Activated CD8-positive, alpha-beta memory T cell treated with anti-CD3 and anti-CD28 coated beads for 24 hours (primary cell): ENCODE measurements at places on chromosomes 12 and 14.

DNA sequence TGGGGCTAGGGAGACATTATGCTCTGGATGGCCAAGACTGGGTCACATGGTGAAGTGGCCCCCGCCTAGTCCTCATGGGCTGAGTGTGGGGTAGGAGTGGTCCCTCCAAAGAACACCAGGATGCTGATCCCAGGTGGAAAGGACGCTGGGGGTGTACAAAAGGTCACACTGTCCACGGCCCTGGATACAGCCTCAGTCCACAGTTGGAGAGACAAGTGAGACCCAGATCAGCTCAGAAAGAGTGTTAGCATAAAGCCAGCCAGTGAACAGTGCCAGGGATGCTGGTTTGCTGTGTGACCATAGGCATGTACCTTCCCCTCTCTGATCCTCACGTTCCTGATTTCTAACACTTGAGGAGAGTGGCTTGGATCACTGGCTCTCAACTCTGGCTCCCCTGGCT lies 13.4 kb upstream of the OAS2 start:
- DNase-seq: peak; percentile 45

DNA sequence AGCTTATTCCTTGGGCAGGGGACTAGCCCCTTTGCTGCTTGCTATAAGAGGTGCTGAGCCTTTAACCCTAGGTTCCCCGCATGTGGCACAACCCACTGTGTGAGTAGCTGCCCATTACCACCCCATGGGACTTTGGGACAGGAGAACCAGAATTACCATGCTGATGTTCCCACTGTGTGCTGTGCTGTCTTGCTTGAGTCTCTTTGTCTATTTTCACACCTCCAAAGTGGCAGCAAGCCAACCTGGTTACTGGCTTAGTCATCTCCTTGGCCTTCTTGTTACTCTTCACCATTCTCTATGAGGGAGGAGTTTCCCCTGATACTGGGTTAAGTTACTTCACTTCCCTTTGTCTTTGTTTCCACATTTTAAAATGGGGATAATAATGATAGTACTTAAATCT lies 73.4 kb upstream of the ETV6 start:
- no peak for DNase-seq

DNA sequence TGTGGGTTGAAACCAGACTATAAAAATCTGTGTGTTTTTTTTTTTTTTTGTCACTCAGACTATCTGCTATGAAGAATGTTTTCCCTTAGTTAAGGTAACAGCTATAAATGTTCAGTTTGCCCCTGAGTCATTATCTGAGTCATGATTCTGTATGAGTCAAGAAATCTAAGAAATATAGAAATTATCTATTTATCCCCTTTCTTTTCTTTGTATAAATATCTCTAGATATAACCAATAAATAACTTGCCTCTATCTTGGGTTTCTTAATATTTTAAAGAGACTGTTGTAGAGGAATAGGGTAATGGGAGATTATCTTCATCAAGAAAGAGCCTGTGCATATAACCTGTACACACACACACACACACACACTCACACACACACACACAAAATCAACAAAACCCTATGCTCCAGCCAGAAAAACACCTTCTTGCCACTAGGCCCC lies 161.7 kb upstream of the EEA1 start:
- DNase-seq: no peak

- peak; percentile 88 for DNase-seq
Measured at GRCh38 chr12:51814311-51815088, 34.0 kb downstream of the FIGNL2 start.

- no peak for DNase-seq
Measured at GRCh38 chr12:15995801-15996200, 84.7 kb downstream of the DERA start.

DNA sequence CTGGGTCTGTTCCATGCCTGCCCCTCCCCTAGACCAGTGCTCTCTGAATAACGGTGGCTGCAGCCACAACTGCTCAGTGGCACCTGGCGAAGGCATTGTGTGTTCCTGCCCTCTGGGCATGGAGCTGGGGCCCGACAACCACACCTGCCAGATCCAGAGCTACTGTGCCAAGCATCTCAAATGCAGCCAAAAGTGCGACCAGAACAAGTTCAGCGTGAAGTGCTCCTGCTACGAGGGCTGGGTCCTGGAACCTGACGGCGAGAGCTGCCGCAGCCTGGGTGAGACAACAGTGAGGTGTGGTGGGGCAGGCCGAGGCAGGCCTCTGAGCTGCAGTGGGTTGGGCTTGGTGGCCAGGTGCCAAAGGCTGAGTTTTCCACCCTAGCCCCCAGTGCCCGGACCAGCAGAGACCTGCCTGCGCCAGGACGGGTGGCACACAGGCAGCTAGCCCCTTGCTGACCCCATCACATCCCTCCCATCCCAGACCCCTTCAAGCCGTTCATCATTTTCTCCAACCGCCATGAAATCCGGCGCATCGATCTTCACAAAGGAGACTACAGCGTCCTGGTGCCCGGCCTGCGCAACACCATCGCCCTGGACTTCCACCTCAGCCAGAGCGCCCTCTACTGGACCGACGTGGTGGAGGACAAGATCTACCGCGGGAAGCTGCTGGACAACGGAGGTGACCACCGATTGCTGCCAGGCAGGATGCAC lies 28.2 kb upstream of the LRP1-AS start:
- peak; percentile 70 for DNase-seq

- no peak for DNase-seq
Measured at GRCh38 chr12:106004289-106004688, 134.5 kb downstream of the NUAK1 start.
